Right forelimb (tissue), 1 donor: ENCODE measurements at places on chromosomes 11 and 22.
A peak's percentile ranks its signal among the peaks of the same experiment; 100 is the strongest.

DNA sequence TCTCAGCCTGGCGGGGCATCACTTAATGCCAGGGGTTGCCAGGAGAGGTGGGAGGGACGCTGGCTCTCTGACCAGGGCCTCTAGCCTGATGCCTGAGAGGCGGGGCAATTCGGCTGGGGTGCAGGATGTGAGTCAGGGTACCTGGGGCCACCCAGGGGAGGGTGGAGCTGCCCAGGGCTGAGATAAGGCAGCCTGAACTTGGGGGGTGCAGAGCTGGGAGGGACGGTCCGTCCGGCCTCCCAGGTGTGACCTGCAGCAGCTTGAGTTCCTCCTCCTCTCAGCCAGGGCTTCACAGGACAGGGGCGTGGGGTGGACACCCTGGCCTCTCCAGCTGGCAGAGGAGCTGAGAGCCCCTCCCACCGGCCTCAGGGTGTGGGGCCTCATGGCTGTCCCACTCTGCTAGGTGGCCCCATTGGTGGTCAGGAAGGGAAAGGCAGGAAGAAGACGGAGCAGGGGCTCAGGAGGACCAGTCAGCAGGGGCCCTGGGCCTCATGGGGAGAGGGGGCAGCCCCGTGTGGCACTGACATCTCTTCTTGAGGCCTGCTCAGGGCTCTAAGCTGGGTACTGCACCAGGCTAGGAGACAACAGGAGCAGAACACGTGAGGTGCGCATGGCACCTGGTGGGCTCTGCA, 942 bp upstream of the RPS6KA4 start:
- no peak for DNase-seq

- no peak for DNase-seq
Observed at GRCh38 chr11:119793335-119793984, 64.5 kb upstream of the NECTIN1 start.

GRCh38 chr22:23250056-23250784, 69.9 kb downstream of the BCR start:
- no peak for DNase-seq

GRCh38 chr11:63940786-63941185, 2.0 kb downstream of the NAA40 start:
- no peak for DNase-seq

- DNase-seq, result no peak
Observed at GRCh38 chr11:118156531-118157185, 4.0 kb upstream of the SCN4B start.

GRCh38 chr11:10348650-10349280, 43.9 kb downstream of the ADM start:
- DNase-seq, result no peak

DNA sequence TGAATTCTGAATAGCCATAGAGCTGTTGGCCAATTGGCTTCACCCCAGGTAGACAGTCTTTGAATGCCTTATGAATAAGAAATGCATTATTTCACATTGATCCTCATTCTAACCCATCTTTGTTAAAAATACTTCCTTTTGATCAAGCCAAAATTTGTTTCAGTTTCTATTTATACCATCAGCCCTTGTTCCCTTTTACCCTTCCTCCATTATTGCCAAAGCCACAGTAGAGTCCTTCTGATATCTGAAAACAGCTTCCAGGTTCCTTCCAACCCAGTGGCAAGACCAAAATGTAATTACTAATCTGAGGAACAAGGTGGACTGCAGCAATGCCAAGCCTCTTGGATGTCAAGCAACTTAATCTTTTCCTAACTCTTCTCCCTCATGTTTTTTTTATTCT, 458.8 kb downstream of the BUD13 start:
- DNase-seq, result no peak

DNA sequence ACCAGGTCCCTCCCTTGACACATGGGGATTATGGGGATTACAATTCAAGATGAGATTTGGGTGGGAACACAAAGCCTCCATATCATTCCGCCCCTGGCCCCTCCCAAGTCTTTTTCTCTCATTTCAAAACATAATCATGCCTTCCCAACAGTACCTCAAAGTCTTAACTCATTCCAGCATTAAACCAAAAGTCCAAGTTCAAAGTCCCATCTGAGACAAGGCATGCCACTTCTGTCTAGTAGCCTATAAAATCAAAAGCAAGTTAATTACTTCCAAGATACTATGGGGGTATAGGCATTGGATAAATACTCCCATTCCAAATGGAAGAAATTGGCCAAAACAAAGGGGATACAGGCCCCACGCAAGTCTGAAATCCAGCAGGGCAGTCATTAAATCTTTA, 19.7 kb upstream of the EIF4G2 start:
- DNase-seq, result no peak

DNA sequence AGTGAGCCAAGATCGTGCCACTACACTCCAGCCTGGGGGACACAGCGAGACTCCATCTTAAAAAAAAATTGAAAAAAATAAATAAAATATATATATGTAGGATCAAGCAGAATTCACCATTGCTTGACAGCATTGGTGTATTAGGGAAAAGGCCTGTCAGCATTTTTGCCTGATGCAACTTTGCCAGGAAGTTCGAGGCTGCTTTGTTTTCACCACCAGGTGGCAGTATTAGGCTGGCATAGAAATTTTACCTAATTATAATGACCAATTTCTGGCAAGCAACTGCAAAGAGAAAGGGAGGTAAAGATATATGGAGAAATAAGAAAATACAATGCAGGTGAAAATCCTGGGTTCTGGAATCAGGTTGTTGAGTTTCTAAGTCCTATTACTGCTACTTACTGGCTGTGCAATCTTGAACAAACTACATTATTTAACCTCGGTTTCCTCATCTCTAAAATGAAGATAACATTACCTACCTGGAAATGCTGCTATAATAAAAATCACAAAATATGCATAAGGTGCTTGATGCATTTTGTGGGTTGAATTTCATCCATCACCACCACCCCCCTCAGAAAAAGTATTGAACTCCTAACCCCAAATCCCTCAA, 24.7 kb downstream of the LAYN start:
- DNase-seq, result peak; percentile 75

DNA sequence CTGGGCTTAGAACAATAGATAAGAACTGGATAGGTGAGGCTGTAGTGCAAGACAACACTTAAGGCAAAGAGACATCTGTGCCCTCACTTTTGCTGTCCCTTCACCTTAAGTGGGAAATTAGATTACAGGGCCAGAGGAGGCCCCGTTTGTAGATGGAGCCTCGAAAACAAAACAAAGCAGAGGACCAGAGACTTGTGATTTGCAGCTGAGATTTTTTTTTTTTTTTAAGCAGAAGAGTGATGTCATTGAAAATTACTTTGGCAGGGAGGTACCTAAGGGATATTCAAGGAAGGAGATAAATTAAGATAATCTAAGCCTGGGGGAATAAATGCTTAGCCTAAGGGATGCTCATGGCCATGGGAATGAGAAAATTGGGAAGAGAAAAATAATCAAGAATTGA, 31.4 kb downstream of the ZC3H12C start:
- no peak for DNase-seq

GRCh38 chr11:46256540-46257001, 20.9 kb upstream of the CREB3L1 start:
- no peak for DNase-seq

DNA sequence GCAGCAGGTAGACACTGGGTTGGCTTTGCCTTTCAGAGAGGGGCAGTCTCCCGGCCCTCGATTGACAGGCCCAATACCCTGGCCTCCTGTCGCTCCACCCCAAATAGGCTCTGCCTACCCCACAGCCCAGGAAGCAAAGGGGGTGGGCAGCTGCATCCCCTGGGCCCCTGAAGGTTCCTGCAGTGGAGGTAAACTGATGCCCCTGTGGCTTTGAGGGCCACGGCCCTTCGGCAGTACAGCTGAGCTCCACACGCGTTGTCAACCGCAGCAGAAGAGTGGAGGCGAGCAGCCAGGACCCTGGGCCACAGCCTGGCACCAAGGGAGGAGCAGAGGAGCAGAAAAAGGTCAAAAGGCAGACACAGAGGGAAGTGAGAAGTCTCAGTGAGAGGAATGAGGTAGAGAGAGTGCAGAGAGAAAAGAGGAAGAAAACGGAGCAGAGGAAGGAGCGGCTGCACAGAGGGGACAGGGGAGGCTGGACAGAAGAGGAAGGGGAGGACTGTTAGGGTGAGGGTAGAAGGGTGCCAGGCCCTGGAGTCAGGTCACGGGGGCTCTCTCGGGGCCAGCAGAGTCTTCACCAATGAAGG, 64.0 kb downstream of the SLC22A12 start:
- DNase-seq, result no peak

DNA sequence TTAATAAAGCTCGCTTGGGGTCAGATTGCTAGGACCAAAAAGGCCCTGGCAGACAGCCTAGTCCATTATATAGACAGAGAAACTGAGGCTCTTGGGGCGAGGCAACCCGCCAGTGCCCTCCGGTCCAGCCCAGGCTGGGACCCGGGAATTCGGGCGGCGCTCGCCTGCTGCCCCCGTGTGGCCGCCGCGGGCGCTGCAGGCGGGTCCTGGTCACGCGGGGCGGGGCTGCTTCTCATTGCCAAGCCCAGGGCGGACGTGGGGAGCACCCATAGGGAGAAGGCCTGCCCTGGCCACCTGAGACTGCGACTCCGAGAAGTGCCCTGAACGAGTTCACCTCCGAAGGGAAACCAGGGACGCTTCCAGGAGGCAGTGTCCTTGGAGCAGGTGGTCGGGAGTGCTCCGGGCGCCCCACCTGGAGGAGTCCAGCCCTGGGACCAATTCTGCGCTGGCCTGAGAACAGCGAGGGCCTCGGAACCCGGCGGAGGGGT, 36.0 kb upstream of the CSNK1E start:
- peak; percentile 82 for DNase-seq

- no peak for DNase-seq
Observed at GRCh38 chr11:60923326-60923725, 934 bp upstream of the TMEM132A start.

DNA sequence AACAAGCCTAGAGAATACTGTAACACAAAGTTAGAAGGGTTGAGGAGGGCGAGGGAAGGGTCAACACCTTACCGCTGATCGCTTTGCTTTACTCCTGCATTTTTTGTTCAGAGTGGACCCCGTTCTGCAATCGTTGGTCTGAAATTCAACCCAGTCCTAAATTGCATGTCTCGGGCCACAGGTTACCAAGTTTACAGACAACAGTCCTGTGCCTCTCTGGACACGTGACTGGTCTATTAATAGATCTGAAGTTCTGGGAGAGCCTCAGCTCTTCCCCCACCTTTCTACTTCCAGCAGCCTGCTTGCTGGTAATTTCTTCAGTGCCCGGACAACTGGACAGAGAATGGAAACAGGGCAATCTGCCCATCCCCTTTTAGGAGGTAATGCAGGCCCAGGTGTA, 74.2 kb downstream of the STIM1 start:
- DNase-seq, result no peak

GRCh38 chr11:77294040-77294439, 7.4 kb downstream of the GDPD4 start:
- no peak for DNase-seq

DNA sequence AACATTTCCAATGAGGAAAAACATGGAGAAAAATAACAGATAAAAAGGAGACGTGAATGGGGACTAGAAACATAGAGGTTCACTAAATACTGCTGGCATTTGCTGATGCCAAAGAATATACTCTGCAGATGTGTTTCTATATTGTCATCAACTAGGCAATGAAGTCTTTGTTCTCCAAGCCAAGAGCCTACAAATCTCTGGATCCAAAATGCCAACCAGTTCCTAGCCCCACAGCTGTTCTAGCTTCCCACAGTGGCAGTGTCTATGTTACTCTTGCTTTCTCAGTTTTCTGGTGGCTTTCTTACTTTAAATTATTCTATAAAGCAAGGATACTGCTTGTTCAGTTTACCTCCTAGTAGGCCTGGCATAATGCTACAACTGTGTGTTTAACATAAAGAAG, 977.9 kb upstream of the CCDC90B start:
- no peak for DNase-seq

GRCh38 chr11:67545280-67545679, 22.0 kb upstream of the CABP2 start:
- no peak for DNase-seq

GRCh38 chr22:50527921-50528681, 1.7 kb downstream of the TYMP start:
- DNase-seq, result no peak

DNA sequence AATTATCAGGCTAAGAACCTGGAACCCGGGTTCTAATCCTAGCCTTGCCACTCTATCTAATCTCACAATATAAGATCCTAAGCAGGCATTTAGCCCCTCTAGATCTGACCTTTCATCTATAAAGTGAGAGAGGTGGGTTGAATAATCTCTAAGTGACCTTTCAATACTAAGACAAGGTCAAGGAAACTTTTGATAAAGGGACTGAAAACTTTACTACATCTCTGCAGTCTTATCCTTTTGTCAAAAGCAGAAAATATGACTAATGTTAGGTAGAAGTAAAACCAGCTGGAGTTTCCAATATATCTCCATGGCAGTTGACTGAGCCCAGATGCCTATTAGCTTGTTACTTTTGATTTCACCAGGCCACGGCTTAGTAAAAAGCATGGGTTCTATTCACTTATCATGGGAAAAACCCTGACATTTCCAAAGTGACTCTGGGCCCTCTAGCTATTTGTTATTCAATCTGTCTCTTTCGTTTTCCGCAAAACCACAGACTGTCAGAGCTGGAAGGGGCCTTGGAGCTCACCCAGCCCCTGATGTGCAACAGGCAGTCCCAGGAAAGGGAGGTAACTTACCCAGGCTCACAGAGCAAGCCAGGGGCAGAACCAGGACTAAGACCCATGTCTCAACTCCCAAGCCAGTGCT, 75.8 kb downstream of the RAB30 start:
- DNase-seq, result no peak

GRCh38 chr22:26559961-26560575, 29.9 kb downstream of the TPST2 start:
- no peak for DNase-seq

DNA sequence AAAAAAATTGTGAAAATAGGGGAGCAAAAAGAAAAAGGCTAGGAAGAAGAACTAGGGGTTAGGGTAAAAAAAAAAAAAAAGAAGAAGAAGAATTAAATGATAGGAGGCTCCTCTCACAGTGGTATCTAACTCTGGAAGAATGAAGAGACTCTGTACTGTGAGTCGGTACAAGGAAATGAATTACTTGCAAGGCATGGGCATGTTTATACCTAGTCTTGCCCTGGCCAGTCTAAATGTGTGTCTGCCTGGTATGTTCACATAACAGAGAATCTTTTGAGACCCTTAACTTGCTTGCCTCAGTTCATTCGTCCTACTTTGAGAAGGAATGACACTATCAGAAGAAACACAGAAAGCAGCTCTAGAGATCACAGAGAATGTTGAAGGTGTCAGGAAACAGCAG, 159.6 kb downstream of the SWAP70 start:
- no peak for DNase-seq

- no peak for DNase-seq
Observed at GRCh38 chr22:42084874-42085273, 5.4 kb downstream of the SMDT1 start.

GRCh38 chr11:58731819-58732218, at the start of gene GLYAT:
TSS of gene GLYAT (minus strand) at chr11:58731943. CDS start at chr11:58724496, 7,447 bp downstream.
- DNase-seq, result no peak

- no peak for DNase-seq
Observed at GRCh38 chr11:47378010-47378835, at the start of gene SPI1. TSS of gene SPI1 (minus strand) at chr11:47378547. CDS start at chr11:47378353, 194 bp downstream.

- no peak for DNase-seq
Observed at GRCh38 chr22:23763579-23763945, 772 bp downstream of the C22orf15 start.

DNA sequence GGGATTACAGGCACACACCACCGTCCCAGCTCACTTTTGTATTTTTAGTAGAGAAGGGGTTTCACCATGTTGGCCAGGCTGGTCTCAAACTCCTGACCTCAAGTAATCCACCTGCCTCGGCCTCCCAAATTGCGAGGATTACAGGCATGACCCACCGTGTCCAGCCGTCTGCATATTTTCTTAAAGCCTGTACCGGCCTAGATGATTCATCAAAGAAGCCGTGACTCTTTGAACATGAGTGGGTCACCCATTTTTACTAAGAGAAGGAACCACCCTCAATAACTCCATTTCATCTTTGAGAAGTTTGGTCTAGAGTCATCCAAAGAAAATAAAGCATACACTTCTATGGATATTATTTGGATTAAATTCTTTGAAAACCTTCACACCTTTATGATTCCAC, 388.3 kb downstream of the NTM start:
- no peak for DNase-seq
